NCI-H345 (cell line): ENCODE measurements at places on chromosomes 1 and 21.
A peak's percentile ranks its signal among the peaks of the same experiment; 100 is the strongest.

DNA sequence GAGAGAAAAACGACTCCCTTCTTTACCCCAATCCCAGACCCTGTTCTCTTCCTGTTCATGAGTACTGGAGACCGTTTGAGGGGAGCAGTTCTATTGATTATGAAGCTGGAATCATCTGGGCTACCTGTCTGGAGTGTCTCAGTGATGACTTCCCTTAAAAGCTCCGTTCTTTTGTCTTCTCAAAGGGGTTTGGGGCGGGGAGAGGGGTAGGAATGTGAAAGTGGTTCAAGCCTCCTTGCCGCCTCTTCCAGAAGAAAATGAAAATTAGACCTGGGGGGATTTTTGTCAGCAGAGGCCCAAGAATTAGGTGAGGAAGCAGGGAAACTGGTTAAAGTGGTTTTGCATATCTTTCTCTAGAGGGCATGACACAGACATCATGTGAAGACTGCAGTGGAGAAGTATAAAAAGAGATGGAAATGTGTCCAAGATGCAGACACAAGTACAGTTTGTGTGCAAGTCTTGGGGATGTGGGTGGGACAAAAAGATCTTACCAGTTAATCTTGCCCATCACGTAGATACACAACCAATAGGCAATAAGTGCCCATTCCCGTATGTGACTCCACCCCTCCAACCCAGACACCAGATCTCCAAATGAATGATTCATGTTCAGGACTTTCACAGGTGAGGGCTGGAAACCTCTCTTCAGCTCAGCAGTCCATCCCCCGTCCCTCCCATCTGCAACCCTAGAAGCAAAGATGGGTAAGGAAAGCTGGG is 470 bp upstream of the MTMR11 start:
- DNase-seq: no peak

DNA sequence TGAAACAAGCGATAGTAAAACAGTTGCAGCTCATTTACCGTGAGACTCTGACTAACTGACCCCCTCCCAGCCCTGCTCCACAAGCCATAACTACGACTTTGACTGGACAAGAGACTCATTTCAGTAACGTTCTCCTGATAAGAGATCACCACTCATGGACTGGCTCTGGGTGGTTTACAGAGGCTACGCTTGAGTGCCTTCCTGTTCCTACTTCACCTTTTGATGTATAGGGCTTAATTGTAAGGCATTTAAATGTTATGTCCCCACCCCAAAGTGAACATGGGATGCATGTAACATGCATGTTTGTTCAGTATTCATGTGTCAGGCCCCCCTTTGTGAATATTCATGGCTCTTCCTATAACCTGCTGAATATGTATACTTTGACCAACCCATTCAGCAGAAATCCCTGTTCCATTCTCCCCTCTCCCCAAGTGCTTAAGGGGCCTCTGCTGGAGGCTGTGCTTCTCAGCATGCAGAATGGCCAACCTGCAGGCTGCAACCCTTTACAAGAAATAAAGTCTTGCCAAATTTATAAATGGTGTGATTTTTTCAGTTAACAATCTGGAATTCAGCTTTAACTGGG is 50.7 kb upstream of the SPOCD1 start:
- DNase-seq: peak; percentile 2

- DNase-seq: no peak
Observed at GRCh38 chr1:98692482-98692881, 31.0 kb downstream of the SNX7 start.

GRCh38 chr1:45429561-45430159 is 61.3 kb downstream of the TESK2 start:
- no peak for DNase-seq

GRCh38 chr1:62175568-62176179 is 19.0 kb upstream of the L1TD1 start:
- peak; percentile 40 for DNase-seq

DNA sequence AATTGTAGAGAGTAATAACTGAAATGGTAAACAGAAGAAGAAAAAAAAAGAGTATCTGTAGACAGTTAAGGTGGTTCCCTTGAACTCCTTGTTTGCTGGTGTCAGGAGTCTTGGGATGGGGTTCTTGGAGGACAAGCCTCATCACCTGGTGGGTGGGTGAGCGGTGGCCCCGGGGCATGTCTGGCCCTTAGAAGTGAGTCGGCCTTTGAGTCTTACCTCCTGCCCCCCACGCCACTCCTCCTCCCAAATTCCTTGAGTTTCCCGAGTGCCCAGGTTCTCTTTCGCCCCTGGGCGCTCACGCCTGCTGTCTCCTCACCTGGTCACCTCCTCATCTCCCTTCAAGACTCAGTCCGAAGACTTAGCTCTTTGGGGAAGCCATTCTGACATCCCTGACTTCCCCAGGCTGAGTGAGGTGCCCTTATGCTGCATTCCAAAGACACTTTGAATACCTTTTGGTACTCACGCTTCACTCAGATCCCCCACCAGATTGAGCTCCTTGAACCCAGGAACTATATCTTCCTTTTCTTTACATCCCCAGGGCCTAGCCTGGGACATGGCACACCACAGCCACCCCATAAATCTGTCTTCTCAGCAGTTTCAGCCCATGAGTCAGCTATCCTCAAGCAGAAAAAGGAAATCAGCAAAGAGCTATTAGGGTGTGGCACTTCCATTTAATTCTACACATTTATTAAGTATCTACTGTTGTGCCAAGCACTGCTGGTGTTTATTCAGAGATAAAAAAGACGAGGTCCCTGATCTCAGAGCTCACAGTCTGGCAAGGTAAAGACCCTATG is 13.5 kb upstream of the IKBKE start:
- no peak for DNase-seq

DNA sequence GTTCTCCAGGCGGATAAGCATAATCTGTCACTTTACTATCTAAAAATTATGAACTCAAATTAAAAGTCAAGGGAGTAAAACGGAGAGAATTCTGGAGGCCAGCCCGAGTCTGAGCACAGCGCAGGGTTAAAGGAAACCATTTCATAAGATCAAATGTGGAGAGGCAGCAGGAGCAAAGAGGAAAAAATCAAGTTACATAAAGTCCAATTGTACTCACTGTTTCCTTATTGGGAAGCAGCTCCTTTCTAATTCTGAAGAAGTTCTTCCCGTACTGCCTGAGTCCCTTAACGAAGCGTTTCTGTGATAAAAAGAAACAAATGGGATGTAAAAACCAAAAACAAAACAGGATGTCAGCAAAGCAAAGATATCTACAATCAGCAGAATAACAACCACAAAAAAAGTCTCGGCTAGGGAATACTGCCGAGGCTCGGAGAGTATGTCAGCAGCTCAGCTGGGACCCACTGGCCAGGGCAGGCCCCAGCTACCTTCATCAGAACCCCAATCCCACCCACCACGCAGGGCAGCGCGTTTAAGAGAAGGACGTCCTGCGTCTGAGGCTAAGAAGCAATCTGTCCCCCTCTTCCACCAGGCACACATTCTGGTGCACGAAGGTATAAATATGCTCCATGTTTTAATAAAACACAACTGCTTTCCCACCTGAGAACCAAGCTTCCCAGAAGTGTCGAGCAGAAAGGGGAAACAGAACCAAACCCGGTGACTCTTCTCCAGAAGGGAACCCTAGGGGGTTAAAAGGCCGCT is 104.8 kb downstream of the SLC45A1 start:
- no peak for DNase-seq

- DNase-seq: peak; percentile 50
Observed at GRCh38 chr1:224852901-224853568, 76.4 kb upstream of the DNAH14 start.

GRCh38 chr1:35030338-35030737 is 1.4 kb downstream of the ZMYM6 start:
- DNase-seq: no peak

- no peak for DNase-seq
Observed at GRCh38 chr1:78493451-78493850, 2.7 kb downstream of the PTGFR start.

DNA sequence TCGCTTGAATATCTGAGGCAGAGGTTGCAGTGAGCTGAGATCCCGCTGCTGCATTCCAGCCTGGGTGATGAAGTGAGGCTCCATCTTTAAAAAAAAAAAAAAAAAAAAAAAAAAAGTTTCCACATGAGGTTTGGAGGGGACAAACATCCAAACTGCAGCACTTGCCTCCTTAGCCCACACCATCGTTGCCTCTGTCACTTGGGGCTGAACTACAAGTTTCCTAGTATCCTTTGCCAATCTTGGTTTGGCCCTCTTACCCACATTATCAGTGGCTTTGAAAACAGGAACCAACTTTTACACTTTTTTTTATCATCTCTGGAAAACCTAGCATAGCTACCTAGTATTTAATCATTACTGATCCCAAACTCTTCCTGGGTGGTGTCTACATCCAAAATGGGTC is 59.2 kb downstream of the CLSTN1 start:
- no peak for DNase-seq

GRCh38 chr1:152983743-152984142 is at the start of gene SPRR1A:
SPRR1A (plus strand) TSS chr1:152984081; CDS start chr1:152985231, 1,150 bp downstream.
- no peak for DNase-seq

DNA sequence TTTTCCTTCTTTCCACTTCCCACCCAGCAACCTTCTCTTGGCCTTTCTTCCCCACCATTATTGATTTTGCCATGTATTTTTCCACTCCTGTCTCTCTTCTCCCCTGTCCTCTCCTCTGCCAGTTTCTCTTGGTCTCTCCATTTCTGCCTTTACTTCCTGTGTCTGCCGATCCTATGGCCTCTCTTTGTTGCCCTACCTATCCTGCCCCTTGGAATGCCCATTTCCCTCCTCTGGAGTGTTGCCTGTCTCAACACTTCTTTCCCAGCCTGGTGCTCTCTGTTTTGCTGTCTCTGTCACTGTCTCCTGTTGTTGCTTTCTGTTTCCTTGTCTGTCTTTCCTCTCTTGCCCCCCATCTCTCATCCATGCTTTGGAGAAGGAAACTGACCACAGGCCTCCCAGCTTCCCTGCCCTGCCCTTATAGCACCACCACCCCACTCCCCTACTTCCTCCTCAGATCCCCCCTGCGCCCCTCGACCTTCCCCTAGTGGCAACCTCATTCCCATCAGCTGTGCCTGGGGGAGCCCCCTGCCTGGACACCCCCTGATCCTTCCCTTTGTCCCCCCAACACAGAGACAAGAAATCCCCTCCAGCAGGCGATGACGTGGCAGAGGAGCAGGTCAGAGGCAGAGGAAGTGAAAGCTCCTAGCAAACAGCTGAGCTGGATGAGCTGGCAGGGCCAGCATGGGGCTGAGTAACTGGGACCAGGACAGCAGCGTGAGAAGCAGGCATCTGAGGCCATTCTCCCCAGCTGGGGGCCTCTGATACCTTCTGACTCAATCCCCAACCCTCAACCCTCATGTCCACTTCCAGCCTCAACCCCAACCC is 6.6 kb upstream of the ETV3L start:
- no peak for DNase-seq

DNA sequence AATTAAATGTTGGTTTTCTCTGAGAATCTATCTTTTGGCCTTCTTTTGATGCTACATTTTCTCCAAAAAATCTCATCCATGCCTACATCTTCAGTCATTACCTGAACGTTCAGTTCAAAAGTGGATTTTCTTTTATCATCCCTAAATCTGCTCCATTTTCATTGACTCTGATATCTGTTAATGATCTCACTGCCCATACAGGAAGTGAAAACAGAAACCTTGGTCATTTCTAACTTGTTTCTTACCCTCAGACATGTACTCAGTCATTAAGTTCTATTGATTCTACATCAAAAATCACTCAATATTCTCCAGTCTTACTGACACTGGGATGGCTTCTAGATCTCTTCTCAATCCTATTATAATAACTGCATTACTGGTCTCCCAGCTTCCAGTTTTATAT is 22.7 kb downstream of the PRKACB start:
- DNase-seq: no peak
